ENCODE measurements at places on chromosomes 3 and 15.

DNA sequence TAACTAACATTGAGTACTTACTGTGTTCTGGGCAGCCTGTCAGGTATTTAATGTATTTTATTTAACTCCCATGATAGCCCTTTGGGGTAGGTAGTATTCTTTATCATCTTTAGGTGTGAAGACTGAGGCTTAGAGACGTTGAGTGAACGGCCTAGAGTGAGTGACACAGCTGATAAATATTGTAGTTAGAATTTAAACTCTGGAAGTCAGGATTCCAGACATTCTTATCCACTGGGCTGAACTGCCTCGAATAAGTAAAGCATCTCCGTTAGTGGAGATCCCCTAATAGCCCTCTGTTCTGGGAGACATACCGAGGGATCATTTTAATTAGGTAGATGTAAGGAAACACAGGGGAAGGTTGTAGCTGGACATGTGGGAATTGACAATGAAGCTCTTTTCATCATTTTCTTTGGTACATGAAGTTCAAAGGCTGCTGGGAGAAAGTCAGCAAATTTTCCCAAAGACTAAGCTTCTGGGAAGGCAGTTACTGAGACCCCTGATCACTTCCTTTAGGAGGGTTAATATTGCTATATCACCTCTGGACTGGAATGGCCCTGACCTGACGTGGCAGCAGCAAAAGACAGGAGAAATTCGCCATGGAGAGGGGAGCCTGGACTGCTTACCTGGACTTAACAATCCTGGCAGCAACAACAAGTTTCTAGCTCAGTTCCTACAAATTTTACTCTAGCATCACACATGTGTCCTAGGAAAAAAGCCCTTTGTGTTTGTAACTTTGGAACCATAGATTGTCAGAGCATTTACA is 11.7 kb upstream of the PDCD6IP start:
- no peak for DNase-seq

DNA sequence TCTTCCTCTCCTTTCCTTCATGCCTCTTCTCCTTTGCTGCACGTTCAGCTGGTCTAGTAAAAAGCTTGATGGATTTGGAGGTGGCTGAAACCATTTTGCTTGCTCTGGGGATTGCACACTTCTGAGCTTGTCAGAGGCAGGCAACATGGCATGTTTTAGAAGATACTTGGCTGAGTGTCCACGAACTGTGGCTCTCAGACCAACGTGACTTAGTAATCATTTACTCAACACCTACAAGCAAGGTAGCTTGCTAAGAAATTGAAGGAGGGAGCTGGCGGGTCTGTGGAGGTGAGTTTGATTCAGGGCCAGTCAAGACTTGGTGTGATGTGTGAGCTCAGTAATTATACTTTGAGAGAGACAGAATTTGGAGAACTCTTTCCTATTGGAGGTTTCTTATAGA is 196.0 kb downstream of the LPP start:
- DNase-seq: no peak

DNA sequence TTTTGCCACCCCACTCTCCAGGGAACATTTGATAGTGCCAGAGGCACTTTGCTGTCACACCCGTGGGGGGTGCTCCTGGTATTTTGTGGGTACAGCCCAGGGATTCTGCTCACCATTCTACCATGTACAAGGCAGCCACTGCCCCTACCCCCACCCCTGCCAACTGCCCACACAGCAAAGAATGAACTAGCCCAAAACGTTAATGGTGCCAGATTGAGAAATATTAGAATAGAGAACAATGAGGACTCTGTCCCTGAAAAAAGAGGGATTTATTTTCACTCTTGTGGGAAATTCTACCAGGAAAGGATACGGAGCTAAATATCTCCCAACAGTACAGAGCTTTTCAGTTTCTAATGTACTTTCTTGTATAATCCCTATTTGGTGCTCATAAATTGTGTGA is 154.5 kb upstream of the SUCLG2 start:
- no peak for DNase-seq

GRCh38 chr15:55990516-55990915 is 2.9 kb downstream of the NEDD4 start:
- DNase-seq: no peak

GRCh38 chr3:43425829-43426228 is 139.5 kb downstream of the SNRK start:
- DNase-seq: no peak

DNA sequence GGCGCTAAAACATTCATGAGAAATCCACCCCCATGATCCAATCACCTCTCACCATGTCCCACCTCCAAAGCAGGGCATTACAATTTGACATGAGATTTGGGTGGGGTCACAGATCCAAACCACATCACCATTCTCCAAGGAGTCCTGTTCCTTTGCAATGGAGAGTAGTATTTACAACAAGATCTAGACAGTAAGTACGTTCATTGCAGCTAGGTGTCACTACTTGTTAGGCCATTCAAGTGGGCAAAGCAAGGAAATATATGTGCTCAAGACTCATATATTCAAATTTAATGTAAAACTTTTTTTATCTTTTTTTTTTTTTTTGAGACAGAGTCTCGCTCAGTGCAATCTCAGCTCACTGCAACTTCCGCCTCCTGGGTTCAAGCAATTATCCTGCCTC is 79.3 kb downstream of the AQP9 start:
- no peak for DNase-seq

DNA sequence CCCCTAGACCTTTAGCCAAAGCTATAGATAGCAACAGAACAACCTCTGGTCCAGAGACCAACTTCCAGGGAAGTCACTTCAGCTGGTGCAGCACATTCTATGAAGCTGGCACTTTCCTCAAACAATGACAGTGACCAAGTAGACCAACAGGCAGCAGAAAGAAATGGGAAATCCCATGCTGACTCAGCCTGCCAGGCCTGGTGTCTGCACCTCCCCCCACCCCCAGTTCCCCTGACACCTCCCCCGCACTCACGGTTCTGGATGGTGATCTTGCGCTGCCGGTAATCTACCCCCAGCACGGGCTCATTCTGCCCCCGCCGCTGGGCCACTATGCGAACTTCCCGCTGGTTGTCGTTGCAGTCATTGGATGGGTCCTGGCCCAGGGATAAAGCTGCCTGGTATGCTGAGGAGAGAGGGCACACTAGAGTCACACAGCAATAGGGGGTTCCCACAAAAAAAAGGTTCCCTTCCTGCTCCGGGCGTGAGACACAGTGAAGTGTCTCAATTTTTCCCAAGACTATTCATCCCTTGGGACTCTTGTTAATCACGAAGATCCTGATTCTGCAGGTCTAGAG is 17.0 kb downstream of the ILDR1 start:
- no peak for DNase-seq
